ENCODE measurements at places on chromosomes 6 and 20.

DNA sequence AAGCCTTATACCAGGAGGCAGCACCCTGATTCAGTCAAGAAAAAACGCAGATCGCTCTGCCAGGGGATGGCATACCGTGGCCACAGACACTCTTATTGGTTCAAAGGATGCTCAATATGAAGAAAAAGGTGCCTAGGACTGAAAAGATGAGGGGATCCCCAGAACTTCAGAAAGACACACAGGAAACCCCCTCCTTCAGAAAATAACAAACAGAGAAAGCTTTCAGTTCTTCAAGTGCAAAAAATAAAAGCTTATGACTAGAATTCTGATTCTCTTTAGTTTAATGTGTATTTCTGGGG lies 17.7 kb upstream of the MYB start:
- H3K36me3 ChIP-seq: no peaks in the 10 kb centered on the region
- no peak overlapping the region for H3K27ac ChIP-seq
- peaks cover 16% of the 10 kb centered on the region for H3K4me1 ChIP-seq
- no peak overlapping the region for H3K4me3 ChIP-seq

- peak overlapping the region; percentile 83 for H3K27ac ChIP-seq
- H3K36me3 ChIP-seq: peaks cover 18% of the 10 kb centered on the region
- peaks cover 8% of the 10 kb centered on the region for H3K27me3 ChIP-seq
- DNase-seq: no peak
- peaks cover 52% of the 10 kb centered on the region for H3K4me1 ChIP-seq
Observed at GRCh38 chr20:38433304-38433972, 1.7 kb downstream of the SNHG17 start.

- peaks cover 2% of the 10 kb centered on the region for H3K36me3 ChIP-seq
- no peak overlapping the region for H3K27ac ChIP-seq
- H3K27me3 ChIP-seq: peaks cover 2% of the 10 kb centered on the region
- no peak overlapping the region for H3K4me3 ChIP-seq
- DNase-seq: no peak
- H3K4me1 ChIP-seq: no peaks in the 10 kb centered on the region
Observed at GRCh38 chr6:149157126-149157525, 160.4 kb upstream of the TAB2 start.

- DNase-seq: no peak
- H3K4me3 ChIP-seq: no peak overlapping the region
- no peaks in the 10 kb centered on the region for H3K36me3 ChIP-seq
- no peak overlapping the region for H3K27ac ChIP-seq
Observed at GRCh38 chr6:5014072-5014561, 10.3 kb upstream of the RPP40 start.

DNA sequence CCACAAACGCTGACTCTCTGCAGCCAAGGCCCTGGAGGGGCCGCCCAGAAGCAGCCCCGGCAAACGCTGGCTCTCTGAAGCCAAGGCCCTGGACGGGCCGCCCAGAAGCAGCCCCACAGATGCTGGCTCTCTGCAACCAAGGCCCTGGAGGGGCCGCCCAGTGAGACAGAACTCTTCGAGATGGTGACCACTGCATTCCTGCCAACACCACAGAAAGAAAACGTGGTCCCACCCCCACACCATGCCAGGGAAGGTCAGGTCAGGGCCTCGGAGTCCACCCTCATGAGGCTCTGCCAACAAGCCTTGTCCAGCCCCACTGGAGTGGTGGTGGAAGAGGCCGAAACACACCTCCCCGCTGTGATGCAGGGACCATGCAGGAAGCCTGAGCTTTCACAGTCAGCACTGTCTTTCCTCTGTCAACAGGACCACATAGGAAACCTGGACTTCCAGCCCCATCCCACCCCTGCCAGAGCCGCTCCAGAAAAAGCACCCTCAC lies 97.5 kb downstream of the DLL1 start:
- DNase-seq: no peak
- peaks cover 4% of the 10 kb centered on the region for H3K4me1 ChIP-seq
- H3K36me3 ChIP-seq: peaks cover 23% of the 10 kb centered on the region

GRCh38 chr20:17538517-17539170 lies 7.5 kb upstream of the BFSP1 start:
- no peak overlapping the region for H3K4me3 ChIP-seq
- peaks cover 9% of the 10 kb centered on the region for H3K27me3 ChIP-seq
- DNase-seq: no peak
- no peaks in the 10 kb centered on the region for H3K36me3 ChIP-seq
- no peak overlapping the region for H3K27ac ChIP-seq
- peaks cover 18% of the 10 kb centered on the region for H3K4me1 ChIP-seq

- peaks cover 66% of the 10 kb centered on the region for H3K4me1 ChIP-seq
- DNase-seq: no peak
- no peaks in the 10 kb centered on the region for H3K27me3 ChIP-seq
- H3K27ac ChIP-seq: peak overlapping the region; percentile 21
- H3K4me3 ChIP-seq: no peak overlapping the region
Observed at GRCh38 chr6:52550870-52551269, 26.0 kb downstream of the TRAM2 start.

DNA sequence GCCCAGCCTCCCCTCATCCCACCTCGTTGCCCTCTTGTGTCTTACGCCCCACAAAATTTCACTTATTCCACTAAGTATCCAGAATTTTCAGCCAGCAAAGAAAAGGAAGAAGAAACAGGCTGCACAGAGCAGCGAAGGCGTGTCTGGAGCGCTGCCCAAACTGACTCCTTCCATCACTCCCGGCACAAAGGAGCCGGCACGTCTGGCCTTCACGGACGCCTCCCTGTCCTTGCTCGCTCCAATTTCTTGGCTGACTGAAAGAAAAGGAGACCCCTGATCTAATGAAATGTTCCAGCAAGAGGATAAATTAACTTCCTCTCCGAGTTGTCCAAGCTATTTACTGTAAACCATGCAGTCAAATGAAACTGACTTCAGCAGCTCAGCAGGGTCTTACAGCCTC lies 152.3 kb upstream of the CDH4 start:
- no peak overlapping the region for H3K27ac ChIP-seq
- H3K27me3 ChIP-seq: no peaks in the 10 kb centered on the region
- no peaks in the 10 kb centered on the region for H3K4me1 ChIP-seq
- H3K4me3 ChIP-seq: no peak overlapping the region
- no peaks in the 10 kb centered on the region for H3K36me3 ChIP-seq

- no peaks in the 10 kb centered on the region for H3K4me1 ChIP-seq
- DNase-seq: no peak
- H3K36me3 ChIP-seq: peaks cover 7% of the 10 kb centered on the region
- H3K27ac ChIP-seq: no peak overlapping the region
Observed at GRCh38 chr6:136655239-136656014, 105.2 kb upstream of the MAP7 start.

Measured in immature natural killer cell (primary cell).